ENCODE measurements at places on chromosomes 4 and X. TPM values are rescaled to one million over a fixed set of nuclear protein-coding genes. Genes with fewer than 3 reads are reported as not detected.

Gene GAGE13
- total RNA-seq: not detected

GRCh38 chr4:167955006-167955405 is 137.3 kb upstream of the ANXA10 start:
- H3K4me1 ChIP-seq: no peaks in the 10 kb centered on the region
- DNase-seq: no peak

DNA sequence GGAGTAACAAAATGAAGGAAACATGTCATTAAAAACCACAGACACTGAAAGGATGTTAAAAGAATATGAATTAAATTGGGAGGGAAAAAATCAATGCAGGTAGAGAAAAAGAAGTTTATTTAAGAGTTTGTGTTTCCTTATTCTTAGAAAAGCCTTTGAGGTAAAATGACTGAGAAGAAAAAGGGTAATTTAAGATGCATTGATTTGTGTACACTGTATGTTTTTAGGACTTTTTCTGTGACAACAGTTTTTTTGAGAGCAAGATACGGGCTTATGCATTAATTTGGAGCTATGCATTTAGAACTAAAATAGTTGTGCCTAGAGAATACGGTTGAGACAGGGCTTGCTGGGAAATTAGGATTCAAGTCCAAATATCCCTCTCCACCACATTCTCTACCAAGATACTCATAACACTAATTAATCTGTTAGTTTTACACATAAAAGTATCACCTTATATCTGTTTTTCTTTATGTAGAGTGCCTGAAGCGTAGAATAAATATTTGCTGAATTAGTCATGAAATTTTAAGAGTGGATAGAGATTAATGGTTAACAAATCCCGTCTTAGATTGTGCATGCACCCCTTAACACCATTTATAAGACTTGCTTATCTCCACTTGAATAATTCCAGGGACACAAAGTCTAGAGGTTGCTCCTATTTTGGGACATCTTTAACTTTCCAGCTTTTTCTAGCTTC is 232.5 kb downstream of the PCDH7 start:
- H3K4me1 ChIP-seq: no peaks in the 10 kb centered on the region
- H3K27me3 ChIP-seq: no peaks in the 10 kb centered on the region
- DNase-seq: no peak
- H3K36me3 ChIP-seq: no peaks in the 10 kb centered on the region

Gene SH2D1A
- not detected for total RNA-seq

DNA sequence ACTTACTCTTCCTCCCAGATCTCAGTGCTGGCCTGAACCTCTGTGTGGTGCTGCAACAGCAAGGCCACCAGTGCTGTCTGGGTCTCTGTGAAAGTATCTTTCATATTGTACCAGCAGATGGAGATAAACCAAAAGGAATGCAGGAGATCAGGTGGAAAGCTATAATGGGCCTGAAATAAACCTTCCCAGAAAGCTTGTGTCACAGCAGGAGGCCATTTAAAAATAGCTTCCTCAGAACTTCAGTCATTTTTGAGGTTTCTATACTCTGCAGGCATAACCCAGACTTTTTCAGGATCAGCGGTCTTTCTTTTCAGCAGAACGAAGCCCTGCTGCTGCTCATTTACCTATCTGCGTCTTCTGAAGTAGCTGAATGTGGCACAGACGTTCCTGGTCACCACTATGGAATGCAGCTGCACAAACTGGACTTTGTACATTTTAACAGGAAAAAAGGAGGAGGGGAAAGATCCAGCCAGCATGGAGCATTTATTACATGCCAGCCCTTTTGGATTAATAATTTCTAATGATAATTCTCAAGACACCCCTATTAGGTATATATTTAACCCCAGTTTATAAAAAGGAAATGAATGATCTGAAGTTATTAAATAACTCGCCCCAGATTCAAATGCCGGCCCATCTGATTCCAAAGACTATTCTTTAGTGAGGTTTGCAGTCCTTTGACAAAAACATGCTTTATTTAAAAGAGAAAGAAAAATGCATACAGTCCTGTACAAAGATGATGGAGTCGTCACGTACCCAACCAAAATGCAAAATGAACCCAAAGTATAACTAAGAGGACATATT is 119.7 kb downstream of the NFKB1 start:
- no peak overlapping the region for H3K4me3 ChIP-seq
- DNase-seq: no peak
- peaks cover 27% of the 10 kb centered on the region for H3K4me1 ChIP-seq
- peaks cover 21% of the 10 kb centered on the region for H3K36me3 ChIP-seq

- DNase-seq: no peak
- H3K27me3 ChIP-seq: no peaks in the 10 kb centered on the region
- no peak overlapping the region for H3K27ac ChIP-seq
- no peaks in the 10 kb centered on the region for H3K4me1 ChIP-seq
- no peak overlapping the region for H3K4me3 ChIP-seq
- no peaks in the 10 kb centered on the region for H3K36me3 ChIP-seq
These were observed 539.1 kb upstream of the MAGEB18 start for GRCh38 chrX:25599061-25599460.

Data from activated B cell treated with CpG ODN at 0.5 μM for 24 hours (primary cell).